Hippocampal formation (tissue), 2 donors: ENCODE measurements at places on chromosomes 2 and 18.

GRCh38 chr2:232870766-232871371 is 805 bp downstream of the SNORC start:
- DNase-seq = no peak

- DNase-seq = no peak
These were observed 26.4 kb upstream of the FZD7 start for GRCh38 chr2:202007015-202007982.

DNA sequence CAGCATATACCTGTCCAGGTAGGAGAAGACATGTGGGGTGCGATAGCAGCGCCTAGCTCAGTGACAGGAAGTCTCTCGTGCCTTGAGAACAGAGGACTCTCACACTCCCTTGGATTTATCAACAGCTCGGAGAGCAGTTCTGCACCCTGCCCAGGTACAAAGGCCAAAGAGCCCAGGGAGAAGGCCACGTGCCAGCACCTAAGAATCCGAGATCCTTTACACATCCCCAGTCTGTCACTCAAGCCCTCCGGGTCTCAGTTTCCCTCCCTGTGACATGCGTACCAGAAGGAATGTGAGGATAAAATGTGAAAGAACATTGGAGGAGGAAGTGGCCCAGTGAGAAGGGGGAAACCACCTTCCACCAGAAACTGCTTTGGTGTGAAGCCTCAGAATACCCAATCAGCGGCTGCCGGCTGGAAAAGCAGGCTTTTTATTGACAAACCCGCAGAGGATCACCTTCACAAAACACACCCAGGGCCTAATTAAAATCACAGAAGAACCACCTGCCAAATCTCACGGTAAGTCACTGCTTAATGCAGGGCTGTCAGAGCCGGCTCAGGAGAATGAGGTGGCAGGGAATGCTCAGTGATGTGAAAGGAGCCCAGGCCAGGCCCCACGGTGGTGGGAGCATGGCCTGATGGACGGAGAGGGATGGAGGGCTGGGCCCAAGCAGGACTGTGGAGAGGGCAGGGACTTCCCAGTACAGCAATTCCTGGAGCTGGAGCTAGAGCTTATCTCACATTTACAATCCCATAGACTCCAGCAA is 66.3 kb downstream of the MYO5B start:
- DNase-seq = no peak

DNA sequence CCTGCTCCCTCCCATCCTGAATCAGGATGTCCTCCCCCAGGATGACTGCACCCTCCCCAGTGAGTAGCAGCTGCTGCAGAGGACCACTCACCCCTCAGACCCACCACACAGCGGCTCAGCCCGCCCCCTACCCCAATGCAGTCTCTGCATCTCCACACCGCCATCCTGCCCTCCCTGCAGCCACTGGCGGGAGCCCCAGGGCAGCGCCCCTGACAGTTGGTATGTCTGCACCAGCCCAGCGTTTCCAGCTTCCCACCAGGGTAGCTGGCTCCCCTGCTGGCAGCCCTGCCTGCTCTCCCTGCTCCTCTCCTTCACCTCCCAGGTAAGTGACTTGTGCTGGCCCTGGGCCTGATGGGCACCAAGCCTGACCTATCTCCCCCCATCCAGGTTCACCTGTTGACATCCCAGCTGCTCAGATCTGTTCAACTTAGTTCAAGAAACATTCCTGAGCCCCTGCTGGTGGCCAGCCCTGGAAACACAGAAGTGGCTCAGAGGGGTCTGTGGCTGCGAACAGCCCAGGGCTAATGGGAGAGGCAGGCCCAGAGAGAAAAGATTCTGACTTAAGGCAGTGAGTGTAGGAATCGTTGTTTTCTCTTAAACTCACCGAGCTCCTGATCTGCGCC is 117.7 kb upstream of the RAB6C start:
- DNase-seq = no peak

- no peak for DNase-seq
These were observed 614.0 kb downstream of the SLC4A3 start for GRCh38 chr2:220241423-220241822.

- no peak for DNase-seq
These were observed 1269.9 kb upstream of the GYPC start for GRCh38 chr2:125386074-125386473.

GRCh38 chr18:35174093-35174731 is 66.6 kb upstream of the ZNF397 start:
- DNase-seq = no peak

- DNase-seq = no peak
These were observed 53.1 kb downstream of the SLC39A10 start for GRCh38 chr2:195709901-195710806.

GRCh38 chr2:128520791-128521190 is 202.1 kb upstream of the HS6ST1 start:
- no peak for DNase-seq

- DNase-seq = no peak
These were observed 189.8 kb downstream of the SNTG2 start for GRCh38 chr2:1140389-1141003.

GRCh38 chr18:32337821-32338220 is 132.9 kb downstream of the GAREM1 start:
- DNase-seq = no peak

DNA sequence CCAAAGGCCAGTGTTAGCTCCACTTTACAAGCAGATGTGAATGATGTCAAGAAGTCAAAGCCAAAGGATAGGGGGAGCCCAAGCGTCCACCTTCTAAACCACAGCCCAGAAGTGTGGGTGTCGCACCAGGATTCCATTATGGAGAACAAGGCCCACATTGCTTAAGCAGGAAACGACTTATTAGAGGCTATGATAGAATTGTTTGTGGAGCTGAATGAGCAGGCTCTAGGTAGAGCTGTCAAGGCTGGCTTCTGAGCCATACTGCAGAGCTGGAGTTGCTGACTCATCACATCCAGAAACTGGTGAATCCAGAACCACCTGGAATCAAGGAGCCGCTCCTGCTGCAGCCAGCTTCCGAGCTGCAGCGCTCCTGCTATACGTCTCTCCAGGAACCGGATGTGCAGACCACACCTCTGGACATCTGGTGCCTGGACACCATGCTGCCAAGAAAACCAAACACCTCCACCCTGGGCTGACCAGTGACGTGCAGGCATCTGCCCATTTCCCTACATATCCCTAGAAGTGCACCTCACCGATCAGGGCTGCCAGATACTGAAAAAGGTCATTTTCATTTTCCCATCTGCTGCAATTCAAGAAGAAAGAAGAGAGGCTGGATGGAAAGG is 6.2 kb upstream of the TWIST2 start:
- DNase-seq = no peak

- no peak for DNase-seq
These were observed 129.9 kb downstream of the TXNL1 start for GRCh38 chr18:56508370-56509036.

DNA sequence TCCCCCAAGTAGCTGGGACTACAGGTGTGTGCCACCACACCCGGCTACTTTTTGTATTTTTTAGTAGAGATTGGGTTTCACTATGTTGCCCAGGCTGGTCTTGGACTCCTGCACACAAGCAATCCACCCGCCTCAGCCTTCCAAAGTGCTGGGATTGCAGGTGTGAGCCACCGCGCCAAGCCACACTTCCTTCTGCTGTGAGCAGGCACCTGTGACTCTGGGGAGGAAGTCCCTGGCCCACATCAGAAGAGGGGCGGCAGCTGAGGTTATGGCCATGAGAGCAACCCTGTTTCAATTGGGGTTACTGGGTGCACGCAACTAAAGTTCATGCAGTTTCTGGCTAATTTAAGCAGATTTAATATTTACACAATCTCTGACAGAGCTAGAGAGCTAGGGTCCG is 91.0 kb downstream of the PLB1 start:
- DNase-seq = no peak

DNA sequence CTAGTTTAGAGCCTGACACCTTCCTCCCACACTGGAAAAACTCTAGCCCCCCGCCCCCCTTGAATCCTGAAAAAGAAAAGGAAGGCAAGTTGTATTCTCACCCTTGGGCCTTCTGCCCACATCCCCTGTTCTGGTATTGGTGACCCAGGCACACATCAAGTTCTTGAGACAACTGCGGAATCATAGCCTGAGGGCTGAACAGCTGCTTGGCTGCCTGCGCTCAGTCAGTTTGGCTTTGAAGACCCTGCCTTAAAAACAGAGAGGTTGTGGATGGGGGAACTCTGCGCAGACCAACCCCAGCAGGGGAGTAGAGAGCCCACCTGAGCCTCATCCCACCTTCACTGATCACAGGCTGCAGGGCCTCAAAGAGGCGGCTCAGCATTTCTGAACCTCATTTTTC is 229.2 kb downstream of the ANAPC1 start:
- DNase-seq = no peak

GRCh38 chr2:595141-595815 is 81.9 kb downstream of the TMEM18 start:
- no peak for DNase-seq

GRCh38 chr2:29218550-29219125 is 103.4 kb downstream of the CLIP4 start:
- no peak for DNase-seq

GRCh38 chr18:73948497-73948896 is 199.1 kb downstream of the FBXO15 start:
- DNase-seq = no peak

GRCh38 chr18:22260208-22260820 is 90.9 kb downstream of the GATA6 start:
- no peak for DNase-seq

DNA sequence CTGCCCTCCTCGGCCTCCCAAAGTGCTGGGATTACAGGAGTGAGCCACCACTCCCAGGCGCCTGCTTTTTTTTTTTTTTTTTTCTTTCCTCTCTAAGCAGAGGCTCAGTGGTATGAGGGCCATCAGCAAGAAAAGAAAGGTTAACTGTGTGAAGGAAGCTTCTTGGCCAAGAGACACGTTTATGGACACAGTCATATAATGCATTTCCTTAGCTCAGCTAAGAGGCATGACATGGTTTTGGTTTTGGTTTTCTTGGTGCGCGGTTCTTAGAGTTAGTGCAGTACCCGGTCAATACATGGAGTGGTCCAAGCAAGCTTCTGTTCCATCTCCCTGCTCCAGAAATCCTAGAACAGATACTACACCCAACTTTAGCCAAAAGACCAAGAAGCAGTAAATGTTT is 42.6 kb downstream of the RALBP1 start:
- DNase-seq = no peak
